ENCODE measurements at places on chromosomes 16 and 17. TPM values are rescaled to one million over a fixed set of nuclear protein-coding genes. Genes with fewer than 3 reads are reported as not detected.

Gene SSTR5
- total RNA-seq, result not detected

Gene HS3ST3A1
- total RNA-seq, result 5.8 TPM

Gene KDM6B
- total RNA-seq, result 2.7 TPM

Gene LDHD
- total RNA-seq, result 0.12 TPM

Gene CFAP97D1
- not detected for total RNA-seq

Gene GCGR
- total RNA-seq, result not detected

Gene INTS2
- total RNA-seq, result 10.3 TPM

Gene MIEF2
- total RNA-seq, result 43.1 TPM

Gene SLFN12
- 13.3 TPM for total RNA-seq

Gene MYH1
- total RNA-seq, result not detected

Gene KRT20
- total RNA-seq, result not detected

Gene FBF1
- 5.5 TPM for total RNA-seq

Gene GP2
- total RNA-seq, result not detected

Gene KRT33B
- total RNA-seq, result 0.29 TPM

Gene ZNF688
- 8.2 TPM for total RNA-seq

Gene HEXD
- total RNA-seq, result 10.7 TPM

Gene FNDC8
- total RNA-seq, result not detected

Gene NTN1
- 1.2 TPM for total RNA-seq

Gene RPRML
- total RNA-seq, result 0.22 TPM

Gene ZNF598
- 66.9 TPM for total RNA-seq

Gene RASL10B
- total RNA-seq, result 0.92 TPM

Gene RBFOX1
- not detected for total RNA-seq

Gene CDH13
- total RNA-seq, result 85.4 TPM

Gene HSBP1
- total RNA-seq, result 119 TPM

Gene DNAI2
- total RNA-seq, result not detected

Gene FMNL1
- 5.1 TPM for total RNA-seq

Gene KCNH4
- not detected for total RNA-seq

All from epithelial cell of proximal tubule (primary cell).